Uterine smooth muscle cell (primary cell): ENCODE measurements at places on chromosomes 3 and 15. TPM values are rescaled to one million over a fixed set of nuclear protein-coding genes. Genes with fewer than 3 reads are reported as not detected.

Gene EPHB1
- 0.12 and 0.77 TPM in 2 replicates for total RNA-seq

Gene PRR23C
- not detected in 2 replicates for total RNA-seq

Gene IL17RE
- total RNA-seq: 0.62 and 2.0 TPM in 2 replicates

Gene NR2E3
- 0.22 and 0.25 TPM in 2 replicates for total RNA-seq
